ENCODE measurements at places on chromosomes 4 and X.

DNA sequence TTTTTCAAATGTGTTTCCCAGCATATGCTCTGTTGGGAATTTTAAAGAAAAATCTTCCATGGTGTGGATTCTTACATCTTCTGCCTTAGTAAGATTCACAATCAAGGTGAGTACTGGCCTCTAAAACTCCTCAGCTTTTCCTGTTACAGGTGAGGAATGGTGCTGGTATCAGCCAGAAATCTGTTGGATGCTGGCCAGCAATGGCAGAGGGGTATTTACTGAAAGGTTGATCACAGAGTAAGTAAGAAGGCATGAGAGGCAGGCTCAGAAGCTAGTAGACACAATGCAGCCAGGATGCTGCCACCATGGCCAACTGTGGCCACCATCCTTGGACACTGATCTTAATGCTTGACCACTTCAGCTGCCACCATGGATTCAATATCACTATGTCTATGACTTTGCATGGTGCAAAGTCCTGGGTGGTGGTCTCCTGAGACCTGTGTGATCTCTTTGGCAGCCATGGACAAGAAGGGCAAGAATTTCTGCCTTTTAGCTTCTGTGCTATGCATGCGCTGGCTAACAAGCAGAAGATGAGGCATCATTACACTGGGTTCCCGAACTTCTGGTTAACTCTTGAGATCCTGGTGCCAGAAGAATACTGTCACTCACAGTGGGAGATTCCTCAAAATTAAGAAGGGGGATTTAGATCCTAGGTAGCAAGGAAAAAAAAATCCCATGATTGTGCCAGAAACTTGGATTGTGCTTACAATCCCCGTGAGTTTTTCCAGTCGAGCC lies 60.2 kb downstream of the CHRNA9 start:
- no peak for DNase-seq

DNA sequence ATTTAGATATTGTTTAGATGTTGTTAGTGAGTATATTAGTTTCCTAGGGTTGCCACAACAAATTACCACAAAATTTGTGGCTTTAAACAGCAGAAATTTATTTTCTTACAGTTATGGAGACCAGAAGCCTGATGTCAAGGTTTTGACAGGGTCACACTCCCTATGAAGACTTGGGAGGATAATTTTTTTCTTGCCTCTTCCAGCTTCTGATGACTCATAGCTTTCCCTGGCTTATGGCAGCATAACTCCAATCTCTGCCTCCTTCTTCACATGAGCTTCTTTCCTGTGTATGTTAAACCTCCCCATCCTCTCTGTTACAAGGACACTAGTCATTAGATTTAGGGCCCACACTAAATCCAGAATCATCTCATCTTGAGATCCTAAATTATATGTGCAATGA lies 20.9 kb upstream of the RAB40A start:
- no peak for DNase-seq

- no peak for DNase-seq
These were observed 39.4 kb upstream of the WDFY3 start for GRCh38 chr4:85005865-85006377.

DNA sequence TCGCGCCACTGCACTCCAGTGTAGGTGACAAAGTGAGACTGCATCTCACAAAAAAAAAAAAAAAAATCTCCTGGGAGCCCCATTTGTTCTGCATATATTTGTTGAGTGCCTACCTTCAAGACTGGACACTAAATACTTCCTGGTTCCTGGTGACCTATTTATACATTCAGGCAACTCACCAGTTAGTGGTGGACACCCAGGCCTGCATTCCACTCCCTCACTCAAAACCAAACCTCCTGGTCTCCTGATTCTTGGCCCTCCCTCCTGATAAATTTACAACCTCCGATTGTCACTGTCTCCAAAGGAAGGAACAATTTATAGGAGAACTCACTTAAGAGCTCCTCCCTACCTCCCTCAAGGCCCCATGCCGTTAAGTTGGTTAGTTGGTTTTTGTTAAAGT lies 3.1 kb downstream of the SYAP1 start:
- no peak for DNase-seq

- no peak for DNase-seq
These were observed 30.2 kb downstream of the DYNLT3 start for GRCh38 chrX:37817176-37817575.

DNA sequence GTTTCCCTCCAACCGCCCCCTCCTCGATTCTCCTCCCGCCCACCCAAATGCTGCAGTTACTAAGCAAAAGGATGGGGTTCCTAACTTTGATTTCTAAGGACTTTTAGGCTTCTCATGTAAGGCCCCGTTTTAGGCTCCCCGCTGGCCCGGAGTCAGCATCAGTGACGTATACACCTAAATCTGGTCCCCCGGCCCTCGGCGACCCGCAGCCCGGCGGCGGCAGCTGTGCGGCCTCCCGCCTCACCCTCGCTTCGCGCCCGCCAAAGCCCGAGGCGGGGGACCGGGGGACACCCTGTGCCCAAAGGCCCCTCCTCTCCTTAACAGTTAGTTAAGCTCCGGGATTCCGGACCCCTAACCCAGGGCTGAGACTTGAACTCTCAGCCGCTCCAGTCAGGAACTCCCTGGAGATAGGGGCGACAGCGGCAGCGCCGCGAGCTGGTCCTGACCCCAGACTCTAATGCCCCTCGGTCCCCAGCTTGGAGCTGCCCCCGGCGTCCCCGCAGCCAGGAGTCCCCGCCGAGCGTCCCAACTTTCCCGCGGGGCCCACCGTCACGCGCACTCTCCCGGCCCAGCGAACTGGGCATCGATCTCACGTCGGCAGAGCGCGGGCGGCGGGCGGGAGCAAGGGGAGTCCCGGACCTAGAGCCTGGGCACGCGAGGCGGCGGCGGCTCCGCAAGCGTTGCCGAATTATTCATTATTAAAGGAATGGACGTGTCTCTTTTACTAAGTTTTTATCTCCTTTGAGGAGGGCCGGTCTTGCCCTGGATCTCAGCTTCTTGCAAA lies 1.5 kb upstream of the NR3C2 start:
- DNase-seq: peak; percentile 24

DNA sequence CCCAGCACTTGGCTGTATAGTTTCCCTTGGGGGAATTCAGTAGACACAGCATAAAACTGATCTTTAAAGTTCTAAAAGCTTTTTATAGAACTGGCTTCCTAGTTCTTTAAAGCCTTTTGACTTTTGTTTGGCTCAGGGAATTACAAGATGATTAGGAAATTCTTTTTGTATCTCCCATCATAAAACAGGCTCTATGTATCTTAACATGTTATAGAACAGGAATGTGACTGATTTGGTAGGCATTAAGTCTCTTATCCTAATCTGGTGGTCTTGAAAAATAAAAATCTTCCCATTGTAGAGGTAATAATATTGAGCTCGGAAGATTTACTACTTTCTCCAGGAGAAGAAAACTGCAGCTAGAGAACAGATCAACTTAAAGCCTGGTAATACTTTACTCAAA lies 262.7 kb downstream of the KCNIP4 start:
- no peak for DNase-seq

- no peak for DNase-seq
These were observed 27.1 kb downstream of the CENPE start for GRCh38 chr4:103171006-103171405.

- no peak for DNase-seq
These were observed 614.8 kb upstream of the DIPK2B start for GRCh38 chrX:45815441-45815840.

GRCh38 chrX:150966742-150967141 lies 16.4 kb upstream of the HMGB3 start:
- DNase-seq: no peak

GRCh38 chr4:109398928-109399327 lies 34.7 kb upstream of the SEC24B start:
- DNase-seq: no peak

- DNase-seq: peak; percentile 64
These were observed 1.9 kb upstream of the PLRG1 start for GRCh38 chr4:154551872-154552686.

- no peak for DNase-seq
These were observed 781.1 kb downstream of the RAB28 start for GRCh38 chr4:12703036-12703435.

DNA sequence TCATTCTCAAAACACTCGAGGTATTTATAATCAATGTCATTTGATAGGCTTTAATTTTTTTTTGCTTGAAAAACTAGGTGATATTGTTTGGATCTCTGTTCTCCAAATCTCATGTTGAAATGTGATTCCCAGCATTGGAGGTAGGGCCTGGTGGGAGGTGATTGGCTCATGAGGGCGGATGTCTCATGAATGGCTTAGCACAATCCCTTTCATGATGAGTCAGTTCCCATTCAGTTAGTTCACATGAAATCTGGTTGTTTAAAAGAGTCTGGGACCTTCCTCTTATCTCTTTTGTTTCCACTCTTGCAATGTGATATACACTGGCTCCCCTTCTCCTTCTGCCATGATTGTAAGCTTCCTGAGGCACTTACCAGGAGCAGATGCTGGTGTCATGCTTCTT lies 638.7 kb downstream of the DMD start:
- no peak for DNase-seq

GRCh38 chr4:100113096-100113495 lies 77.2 kb downstream of the DDIT4L start:
- DNase-seq: no peak

- DNase-seq: no peak
These were observed 70.4 kb upstream of the USP9X start for GRCh38 chrX:41014776-41015360.

- DNase-seq: peak; percentile 2
These were observed 6.3 kb downstream of the PSAPL1 start for GRCh38 chr4:7428261-7429068.

DNA sequence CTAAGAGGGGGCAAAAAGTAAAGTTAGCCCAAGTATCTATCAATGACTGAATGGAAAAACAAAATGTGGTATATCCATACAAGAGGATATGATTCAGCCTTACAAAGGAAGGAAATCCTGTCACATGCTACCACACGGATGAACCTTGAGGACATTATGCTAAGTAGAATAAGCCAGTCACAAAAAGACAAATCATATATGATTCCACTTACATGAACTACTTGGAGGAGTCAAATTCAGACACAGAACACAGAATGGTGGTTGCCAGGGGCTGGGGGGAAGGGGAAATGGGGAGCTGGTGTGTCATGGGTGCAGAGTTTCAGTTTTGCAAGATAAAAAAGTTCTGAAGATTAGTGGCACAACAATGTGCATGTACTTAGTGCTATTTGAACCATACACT lies 101.8 kb downstream of the SH3KBP1 start:
- DNase-seq: no peak

DNA sequence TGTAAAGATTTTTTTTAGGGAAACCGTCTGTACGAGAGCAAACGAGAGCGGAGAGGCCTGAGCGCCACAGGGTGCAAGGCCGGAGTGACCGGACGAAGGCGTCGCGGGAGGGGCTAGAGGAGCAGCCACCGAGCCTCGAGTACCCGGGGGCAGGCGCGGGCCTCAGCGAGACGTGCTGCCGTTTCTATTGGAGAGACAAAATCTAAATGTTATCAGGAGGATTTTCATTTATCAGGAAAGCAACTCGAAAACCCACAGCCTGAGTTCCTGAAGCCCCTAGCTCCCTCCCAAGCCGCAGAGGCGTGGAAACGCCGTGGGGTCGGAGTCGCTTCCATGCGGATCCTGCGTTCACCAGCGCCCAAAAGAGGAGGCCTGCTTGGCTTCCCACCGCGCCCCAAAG lies 194.3 kb downstream of the MGST2 start:
- no peak for DNase-seq

DNA sequence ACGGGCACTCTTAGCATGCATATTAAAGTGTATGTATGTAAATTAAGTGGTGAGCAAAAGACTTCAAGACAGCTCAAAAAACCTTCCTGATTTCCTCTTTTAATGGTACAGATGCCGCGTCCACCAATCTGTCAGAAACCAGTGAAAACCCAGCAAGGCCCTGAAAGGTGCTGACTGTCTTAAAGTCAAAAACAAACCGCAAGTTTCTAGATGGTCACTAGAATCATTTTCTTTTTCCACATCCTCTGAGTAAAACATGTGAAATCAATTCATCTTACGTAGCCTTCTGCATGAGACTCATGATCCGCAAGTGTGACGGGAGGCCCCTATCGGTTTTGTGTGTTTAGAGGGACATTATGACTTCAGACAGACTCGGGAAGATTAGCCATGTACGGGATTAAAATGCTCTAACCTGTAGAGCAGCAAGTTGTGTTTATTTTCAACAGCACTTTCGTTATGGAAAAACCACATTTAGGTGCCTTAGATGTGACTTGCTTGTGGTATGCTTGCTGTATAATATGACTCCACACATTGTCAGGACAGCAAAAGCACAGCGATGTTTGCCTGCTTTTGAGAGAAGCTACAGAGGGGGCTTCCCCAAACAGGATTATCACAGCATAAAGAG lies 88.2 kb upstream of the STS start:
- no peak for DNase-seq

DNA sequence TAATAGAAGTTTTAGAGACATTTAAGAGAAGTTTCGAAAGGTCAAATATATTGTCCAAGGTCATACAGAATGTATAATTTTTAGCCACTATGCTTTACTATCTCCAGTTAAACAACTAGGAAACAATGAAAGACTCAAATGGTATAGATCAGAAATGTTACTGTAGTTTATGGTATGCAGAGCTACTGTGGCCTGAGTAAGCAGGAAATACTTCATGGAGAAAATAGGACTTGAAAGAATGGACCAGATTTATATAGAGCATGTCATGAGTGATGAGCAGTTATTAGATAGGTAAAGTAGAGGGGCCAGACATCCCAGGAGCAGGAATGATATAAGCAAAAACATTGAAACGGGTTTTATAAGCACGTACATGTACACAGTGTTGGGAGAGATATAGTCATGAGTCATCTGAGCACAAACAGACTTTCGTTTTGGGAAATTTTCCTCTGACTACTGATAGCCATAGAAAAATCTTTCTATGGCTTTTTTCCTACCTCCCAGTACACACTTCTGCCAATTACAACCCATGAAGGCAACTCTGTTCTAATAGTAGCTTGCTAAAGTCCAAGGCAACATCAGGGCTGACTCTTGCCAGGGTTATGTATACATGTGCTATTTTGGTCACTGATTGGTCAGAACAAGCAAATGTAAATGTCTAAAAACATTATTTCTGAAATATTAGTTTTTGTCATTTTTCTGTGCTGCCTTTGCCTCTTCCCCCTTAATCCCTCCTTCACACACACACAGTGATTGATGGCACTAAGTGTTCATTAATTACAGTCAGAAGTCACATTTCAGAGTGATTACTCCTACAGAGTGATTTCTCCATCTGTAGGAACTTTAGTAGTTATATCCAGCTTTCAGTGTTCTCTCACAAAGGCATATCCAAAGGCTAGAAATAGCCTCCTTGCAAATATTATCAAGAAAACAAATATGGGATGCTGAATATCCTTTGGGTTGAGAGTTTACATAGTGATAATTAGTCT lies 198.7 kb downstream of the ENOX2 start:
- DNase-seq: no peak

- DNase-seq: no peak
These were observed 723.6 kb downstream of the TRAM1L1 start for GRCh38 chr4:116361790-116362189.
